ENCODE measurements at places on chromosomes 6 and 20.

DNA sequence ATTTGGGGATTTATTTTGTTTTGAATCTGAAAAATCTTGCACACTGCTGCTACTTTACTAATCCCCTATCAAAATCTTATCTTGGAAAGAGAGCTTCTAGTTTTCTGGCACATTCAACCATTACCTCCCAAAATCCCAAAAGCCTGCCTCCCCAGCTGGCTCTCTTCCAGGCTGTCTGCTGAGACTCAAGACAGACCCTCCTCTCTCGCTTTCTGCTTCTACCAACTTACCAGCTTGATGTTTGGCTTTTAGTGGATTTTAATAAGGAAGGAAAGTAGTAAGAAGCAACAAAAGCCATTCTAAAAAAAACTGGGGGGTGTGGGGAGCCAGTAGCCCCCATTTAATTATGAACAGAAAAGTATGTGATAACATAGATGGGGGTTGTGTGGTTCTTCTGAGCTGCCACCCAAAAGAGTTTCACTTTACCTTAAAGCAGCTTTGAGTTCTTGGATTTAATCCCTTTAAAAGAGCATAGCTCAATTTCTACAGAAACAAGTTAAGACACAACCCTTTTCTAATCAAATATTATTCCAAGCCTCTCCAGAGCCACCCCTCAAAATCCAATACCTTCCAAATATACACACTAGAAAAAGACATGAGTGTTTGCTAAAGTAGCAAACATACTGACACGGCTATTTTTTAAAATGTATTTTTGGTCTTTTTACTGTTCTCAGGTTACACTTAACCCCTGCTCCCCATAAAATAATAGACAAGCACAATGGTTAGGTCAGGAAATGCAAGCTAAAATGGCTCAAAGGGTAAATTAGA, 71.7 kb downstream of the ATP9A start:
- DNase-seq = no peak

DNA sequence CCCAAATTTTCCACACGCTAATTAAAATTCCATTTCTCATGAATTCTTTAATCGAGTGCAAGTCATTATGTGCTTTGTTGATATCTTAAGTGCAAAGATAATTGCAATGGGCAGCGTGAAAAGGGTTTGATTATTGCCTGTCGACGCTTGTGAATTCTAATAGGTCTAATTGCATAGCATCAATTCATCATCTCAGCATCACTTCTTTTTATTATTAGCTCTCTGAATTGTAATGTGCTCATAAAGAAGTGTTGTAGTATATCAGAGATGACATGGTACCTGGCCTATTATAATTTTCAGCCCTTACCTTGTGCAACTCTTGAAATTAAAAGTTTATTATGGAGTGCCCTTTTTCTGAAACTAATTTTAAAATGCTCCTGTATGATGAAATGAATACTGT, 866.8 kb upstream of the FLRT3 start:
- DNase-seq = no peak

DNA sequence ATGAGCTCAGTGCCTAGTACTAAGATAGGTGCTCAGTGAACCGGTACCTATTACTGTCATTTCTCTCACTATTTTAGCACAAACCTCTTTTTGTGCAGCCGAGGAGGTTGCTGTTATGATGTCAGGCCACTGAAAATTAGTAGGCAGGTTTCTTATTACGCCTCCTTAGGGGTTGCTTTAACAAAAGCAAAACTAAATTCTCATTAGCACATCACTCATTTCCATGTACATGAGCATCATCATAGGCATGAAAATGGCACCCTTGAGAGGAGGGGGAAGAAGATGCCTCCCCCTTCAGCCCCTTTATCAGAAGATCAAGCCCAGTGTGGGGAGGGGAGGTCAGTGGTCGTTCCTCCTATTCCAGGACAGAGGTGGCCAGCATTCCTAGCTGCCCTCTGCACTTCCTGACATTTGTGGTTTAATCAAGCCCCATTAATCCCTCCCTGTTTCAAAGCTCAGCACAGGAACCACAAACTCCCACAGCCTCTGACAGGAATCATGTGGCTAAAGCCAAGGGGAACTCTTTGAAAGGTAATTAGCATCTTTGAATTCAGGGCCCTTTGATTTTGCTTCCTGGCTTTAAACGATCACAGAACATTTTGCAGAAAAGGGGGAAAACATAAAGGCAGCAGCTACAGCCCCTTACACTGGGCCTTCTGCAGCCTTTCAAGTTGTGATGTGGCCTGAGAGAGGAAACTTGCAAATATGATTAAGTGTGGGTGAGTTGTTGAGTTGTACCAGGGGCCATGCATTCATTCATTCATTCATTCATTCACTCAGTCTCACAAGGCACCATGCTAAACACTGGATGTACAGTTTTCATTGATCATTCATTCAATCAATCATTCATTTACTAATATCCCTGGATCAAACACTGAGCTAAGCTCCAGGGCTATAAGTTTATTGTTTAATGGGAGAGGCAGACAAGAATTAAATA, 31.9 kb upstream of the PSMF1 start:
- no peak for DNase-seq

DNA sequence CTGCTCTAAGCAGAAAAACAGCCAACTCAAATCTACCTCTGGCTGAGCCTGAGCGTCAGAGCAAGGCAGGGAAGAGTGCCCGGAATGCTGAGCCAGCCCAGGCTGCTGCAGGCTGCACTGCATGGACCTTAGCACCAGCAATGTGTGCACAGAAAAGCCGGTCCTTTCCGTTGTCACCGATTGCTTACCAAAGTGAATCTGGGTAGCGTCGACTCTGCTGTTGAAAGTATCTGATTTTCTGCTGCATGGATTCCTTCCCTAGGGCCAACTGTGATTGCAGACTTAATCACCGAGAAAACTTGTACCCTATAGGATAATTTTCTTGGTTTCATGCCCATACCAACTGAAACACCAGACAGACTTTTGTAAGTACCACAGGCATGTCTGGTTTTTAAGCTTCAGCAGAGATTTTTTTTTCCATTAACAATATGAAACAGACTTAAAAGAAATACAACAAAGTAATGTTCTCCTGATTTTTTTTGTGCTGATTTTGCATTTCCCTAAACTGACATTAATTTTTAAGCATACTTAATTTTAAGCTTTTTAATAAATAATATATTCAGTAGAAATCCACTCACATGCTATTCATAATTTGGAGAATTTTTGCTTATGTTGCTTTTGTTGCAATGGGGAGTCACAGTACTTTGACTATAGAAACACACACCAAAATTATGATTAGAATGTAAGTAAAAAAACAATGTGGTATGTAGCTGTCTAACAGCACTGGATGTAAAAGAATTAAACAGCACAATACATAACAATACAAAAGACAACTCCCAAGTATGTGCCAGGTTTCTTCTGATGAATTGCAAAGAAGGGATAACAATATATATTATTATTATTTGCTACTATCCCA, 218.0 kb downstream of the THBS2 start:
- DNase-seq = peak; percentile 44

DNA sequence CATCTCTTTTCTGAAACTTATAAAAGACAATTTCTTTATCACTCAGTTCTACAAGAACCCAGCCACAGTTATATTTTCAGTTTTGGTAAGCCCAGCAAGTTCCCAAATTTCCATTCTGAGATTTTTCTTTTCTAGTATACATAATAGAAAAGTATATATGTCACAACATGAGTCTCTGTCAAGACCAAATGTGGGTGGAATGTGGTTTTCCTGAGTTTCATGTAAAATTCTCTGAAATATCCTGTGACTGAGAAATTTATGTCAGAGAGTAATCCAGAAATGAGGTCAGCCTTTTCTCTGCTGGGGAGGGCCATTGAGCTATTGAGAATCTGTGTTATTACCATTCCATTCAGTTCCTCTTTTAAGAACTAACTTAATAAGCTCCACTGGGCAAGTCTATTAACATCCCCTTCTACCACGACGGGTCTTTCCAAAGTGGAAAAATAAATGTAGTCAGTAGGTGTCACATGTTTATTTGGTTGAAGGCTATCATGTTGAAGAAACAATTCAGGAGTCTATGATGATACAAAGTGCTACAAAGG, 100.7 kb upstream of the HMGN3 start:
- DNase-seq = no peak

DNA sequence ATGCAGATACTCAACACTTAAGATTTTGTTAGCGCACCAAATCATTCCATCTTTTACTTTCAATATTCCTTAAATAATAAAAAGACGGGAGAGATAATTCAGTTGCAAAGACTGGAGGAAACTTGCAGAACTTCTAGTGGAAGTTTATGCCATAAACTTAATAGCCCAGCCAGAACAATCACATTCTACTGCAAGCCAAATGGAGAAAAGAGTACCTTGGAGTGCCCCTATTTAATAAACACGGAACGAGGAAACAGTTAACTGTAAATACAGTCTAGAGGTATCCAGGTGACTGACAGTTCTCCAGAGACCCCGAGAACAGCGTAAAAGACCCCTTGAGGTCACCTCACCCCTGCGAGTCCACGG, 635 bp downstream of the SLC35B3 start:
- no peak for DNase-seq

All from IMR-90 (cell line).